ENCODE measurements at places on chromosomes 13 and 19.

- DNase-seq, result no peak
Observed at GRCh38 chr13:42119875-42120274, 71.4 kb downstream of the DGKH start.

DNA sequence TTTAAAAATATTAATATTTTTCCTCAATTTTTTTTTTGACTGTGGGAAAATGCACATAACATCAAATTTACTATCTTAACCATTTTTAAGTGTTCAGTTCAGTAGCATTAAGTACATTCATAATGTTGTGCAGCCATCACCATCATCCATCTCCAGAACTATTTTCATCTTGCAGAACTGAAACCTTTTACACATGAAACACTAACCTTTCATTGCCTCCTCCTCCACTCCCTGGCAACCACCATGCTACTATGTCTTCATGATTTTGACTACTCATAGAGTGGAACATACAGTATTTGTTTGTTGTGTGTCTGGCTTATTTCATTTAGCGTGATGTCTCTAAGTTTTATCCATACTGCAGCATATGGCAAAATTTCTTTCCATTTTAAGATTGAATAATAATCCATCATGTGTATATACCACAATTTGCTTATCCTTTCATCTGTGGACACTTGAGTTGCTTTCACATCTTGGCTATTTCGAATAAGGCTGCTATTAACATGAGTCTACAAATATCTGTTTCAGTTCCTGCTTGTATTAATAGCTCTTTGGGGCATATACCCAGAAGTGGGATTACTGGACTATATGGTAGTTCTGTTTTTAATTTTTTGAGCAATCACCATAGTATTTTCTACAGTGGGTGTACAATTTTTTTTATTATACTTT lies 376.4 kb downstream of the MTUS2 start:
- DNase-seq, result no peak

DNA sequence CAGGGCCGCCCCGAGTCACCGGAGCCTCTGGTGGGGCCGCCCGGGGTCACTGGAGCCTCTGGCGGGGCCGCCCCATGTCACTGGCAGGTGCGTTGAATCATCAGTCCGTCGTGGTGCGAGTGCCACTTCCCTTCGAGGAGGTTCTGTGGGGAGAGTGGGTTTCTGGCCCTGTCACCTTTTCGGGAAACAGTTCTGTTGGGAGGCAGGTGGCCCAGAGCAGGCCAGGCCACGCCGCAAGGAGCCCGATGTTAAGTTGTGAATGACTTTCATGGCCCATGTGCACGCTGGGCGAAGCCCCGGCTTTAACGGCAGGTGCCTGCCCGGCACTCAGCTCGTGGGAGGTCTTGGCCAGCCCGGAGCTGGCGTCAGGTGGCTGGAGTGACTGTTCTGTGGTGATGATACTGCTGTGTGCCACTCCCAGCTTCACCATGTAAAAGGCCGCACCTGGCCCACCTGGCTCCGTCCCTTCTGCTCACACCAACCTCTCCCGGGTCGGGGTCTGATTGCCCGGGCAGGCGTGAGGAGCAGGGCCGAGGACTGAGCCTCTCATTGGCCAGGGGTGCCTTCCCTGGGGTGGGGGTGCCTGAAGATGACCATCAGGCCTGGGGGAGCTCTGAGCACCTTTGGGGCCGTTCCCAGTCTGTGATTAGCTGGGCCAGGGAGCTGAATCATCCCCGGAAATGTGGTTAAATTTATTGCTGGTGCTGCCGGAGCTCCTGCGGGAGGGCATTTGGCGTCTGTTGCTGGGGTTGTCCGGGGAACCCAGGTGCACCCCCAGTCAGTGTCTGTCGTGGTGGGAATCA lies 29.2 kb downstream of the CSNK1G2 start:
- no peak for DNase-seq

- no peak for DNase-seq
Observed at GRCh38 chr13:72820156-72820897, 38.4 kb downstream of the PIBF1 start.

GRCh38 chr13:106560821-106561220 lies 7.1 kb downstream of the ARGLU1 start:
- DNase-seq, result no peak

DNA sequence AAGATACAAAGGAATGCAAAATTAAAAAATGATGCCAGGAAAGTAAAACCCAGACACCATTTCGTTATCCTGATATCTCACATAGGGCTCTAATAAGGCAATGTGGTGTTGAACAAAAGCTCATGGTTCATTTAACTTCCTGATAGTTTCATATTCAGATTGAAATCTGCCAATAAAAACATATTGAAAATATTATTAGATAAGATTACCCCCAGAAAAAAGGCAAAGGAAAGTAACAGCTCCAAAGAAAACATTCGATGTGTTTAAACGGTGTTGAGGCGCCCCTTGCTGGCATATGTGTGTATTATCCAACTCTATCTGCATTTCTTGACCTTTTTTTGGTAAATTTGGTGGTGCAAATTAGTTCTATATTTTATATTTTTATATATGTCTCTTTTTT lies 75.9 kb downstream of the ESD start:
- DNase-seq, result peak; percentile 7

- DNase-seq, result no peak
Observed at GRCh38 chr19:6518145-6518911, 12.5 kb upstream of the TNFSF9 start.

- DNase-seq, result peak; percentile 32
Observed at GRCh38 chr13:41458187-41458760, 924 bp downstream of the RGCC start.

GRCh38 chr19:5784581-5785147 lies at the start of gene PRR22:
Gene PRR22, minus strand, starts transcription at chr19:5784746. Its CDS starts 86 bp downstream, at chr19:5784660.
- no peak for DNase-seq

GRCh38 chr13:59276436-59276835 lies 887.3 kb downstream of the DIAPH3 start:
- no peak for DNase-seq

GRCh38 chr13:113534236-113534860 lies 43.8 kb upstream of the DCUN1D2 start:
- no peak for DNase-seq

DNA sequence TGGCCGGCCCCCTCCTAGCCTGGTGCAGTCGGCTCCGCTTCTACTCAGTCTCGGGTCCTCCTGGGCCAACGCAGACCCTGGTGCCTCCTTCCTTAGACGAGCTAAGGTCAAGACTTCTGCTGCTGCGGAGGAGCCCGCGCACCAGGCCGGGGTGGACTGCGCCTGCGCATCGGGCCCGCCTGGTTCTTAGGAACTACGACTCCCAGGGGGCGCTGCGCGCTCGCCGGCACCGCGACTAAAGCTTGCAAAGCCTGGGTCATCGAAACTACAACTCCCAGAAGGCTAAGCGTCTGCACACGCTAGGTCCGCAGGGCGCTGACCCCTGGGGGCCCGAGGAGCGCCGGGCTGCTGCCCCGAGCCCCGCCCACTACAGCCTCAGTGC lies at the start of gene ZNF835:
TSS of gene ZNF835 (minus strand) at position 145 of the 382 bp plus-strand sequence. CDS start 6,559 bp downstream, outside the sequence.
- DNase-seq, result peak; percentile 65

DNA sequence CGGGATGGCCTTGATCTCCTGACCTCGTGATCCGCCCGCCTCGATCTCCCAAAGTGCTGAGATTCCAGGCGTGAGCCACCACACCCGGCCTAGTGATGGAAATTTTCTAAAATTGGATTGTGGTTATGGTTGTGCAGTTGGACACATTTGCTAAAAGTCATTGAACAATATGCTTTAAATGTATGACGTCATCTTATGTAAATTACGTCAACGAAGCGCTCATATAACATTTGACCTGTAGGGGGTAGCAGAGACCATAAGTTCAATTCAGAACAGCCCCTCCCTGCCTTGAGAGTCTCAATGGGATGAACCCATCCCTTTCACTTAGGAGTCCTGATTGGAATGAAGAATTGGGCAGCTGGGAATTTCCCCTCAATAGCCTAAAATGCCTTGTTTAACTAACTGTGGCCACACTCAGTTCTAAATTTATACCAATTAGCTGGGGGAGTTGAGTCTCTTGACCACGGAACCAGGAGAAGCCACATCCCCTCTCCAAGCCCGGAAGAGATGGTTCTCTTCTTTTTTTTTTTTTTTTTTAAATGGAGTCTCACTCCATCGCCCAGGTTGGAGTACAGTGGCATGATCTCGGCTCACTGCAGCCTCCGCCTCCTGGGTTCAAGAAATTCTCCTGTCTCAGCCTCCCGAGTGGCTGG lies 15.2 kb upstream of the TLE6 start:
- no peak for DNase-seq

- DNase-seq, result no peak
Observed at GRCh38 chr13:74867460-74867859, 614.5 kb downstream of the TBC1D4 start.

- no peak for DNase-seq
Observed at GRCh38 chr19:46697204-46697960, 19.5 kb downstream of the PRKD2 start.

- no peak for DNase-seq
Observed at GRCh38 chr19:13817615-13818371, 22.6 kb downstream of the ZSWIM4 start.

DNA sequence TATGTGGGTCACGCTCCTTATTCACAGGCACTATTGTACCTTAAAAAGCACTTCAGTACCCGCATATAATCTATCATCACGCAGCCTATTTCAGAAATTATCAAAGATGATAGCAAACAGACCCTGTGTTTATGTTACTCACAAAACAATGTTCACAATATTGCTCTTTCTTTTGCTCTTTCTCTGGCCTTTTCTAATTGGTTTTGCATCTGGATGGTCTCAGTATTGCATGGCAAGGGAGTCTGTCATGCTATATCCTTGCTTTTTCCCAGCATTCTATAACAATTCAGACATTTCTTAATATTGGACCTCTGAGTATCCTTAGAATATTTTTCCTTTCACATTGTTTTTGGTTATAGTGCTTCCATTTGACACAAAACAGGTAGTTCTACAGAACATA lies 541.8 kb upstream of the KLF12 start:
- DNase-seq, result no peak

GRCh38 chr19:45591004-45591637 lies 6.5 kb upstream of the OPA3 start:
- no peak for DNase-seq

DNA sequence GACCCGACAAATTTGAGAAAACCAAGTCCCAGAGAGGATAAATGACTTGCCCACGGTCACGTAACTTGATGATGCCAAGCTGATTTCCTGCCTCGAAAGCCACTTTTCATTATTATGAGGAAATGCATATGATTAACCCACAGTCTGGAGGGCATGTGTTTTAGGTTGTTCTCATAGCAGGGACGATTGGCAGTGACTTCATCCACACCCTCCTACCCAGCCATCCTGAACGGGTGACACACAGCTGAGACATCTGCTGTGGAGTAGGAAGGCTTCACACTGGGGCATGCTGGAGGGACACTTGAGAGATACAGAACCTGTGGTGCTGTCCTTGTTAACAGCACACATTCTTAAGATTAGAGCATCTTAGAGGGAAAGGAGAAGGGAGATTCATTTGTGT lies 65.4 kb upstream of the WDFY2 start:
- DNase-seq, result no peak

DNA sequence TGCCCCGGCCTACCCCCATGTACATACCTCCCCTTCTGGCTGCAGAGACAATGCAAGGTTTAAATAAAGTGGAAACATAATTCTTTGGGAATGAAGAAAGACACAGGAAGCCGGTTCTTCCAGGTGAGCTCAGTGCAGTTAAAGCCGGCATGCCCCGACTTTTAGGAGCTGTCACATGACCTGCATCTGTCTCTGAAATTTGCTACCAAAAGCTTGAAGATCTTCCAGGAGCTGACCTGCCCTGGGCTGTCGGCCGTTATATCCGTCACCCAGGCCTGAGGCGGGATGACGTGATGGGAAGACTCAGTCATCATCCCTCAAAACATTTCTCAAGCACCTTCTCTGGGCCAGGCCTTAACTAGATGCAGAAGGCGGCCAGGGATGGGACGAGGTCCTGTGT lies 10.3 kb downstream of the RAB8A start:
- no peak for DNase-seq

GRCh38 chr19:17138937-17139598 lies 63.5 kb downstream of the MYO9B start:
- DNase-seq, result no peak

GRCh38 chr13:23007426-23007825 lies 173.4 kb upstream of the SGCG start:
- DNase-seq, result no peak

DNA sequence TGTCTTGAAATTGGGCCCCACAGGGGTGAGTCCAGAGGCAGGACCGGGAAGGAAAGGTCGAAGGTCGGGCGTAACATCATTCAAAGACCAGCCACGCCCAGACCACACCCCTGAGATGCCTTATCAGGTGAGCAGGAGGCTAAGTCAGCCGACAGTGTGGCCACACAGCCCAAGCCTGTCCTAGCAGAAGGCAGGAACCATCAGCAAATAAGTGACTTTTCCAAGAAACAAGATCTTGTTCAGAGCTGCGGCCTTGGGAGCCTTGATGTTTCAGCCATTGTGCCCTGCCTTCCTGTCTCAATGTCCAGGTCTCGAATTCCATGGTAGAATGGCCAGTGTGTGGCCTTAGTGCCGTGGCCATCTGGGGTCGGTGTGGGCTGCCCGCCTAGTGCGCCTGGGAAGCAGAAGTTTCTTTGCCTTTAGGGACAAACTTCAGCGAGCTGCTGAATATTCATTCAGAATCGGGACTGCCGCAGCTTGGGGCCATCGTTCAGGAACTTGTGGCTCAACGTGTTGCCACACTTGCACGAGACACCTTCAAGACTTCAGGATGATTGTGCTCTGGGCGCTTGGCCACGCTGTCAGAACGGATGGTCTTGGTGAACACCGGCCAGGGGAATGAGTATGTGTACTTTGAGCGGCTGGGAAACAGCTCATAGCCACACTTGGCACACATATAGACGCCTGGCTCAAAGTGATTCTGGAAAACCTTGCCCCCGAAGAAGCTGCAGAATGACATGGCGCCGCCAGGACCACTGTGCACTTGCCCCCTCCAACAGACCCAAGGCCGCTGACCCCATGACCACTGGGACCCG lies 6.1 kb upstream of the IFNL4 start:
- DNase-seq, result no peak

DNA sequence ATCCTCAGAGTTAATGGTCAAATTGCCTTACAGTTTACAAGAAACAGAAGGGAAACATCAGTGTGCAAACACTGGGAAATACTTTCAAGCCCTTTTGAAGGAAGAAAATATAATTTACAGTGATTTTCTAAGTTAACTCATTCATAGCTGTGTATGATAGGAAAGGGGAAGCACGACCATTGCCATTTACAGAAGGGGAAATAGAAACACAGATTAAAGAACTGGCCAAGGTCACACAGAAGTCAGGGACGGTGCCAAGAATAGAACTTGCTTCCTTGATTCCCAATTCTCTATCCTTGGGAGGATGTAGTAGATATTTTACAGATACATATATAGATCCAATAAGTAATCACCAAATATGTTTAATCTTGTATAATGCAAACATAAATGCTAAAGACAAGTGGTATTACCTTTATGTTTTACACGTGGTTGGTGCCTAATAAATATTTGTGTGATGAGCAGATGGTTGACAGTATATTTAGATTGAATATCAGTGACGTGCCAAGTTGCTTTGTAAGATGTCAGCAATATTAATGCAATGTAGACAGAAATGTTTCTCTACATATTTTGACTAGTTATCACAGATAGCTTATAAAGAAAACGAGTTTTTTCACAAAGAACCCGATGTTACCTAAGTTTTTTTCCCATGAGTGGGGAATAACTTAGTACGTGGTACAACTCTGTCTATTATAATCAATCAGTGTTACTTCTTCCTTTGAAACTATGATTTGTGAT lies 73.1 kb downstream of the FLT1 start:
- no peak for DNase-seq

All from stimulated activated CD8-positive, alpha-beta memory T cell treated with anti-CD3 and anti-CD28 coated beads, Interleukin-4, amount 100 ng/mL, for 4 hours (primary cell).